ENCODE measurements at places on chromosomes 12 and 14.

DNA sequence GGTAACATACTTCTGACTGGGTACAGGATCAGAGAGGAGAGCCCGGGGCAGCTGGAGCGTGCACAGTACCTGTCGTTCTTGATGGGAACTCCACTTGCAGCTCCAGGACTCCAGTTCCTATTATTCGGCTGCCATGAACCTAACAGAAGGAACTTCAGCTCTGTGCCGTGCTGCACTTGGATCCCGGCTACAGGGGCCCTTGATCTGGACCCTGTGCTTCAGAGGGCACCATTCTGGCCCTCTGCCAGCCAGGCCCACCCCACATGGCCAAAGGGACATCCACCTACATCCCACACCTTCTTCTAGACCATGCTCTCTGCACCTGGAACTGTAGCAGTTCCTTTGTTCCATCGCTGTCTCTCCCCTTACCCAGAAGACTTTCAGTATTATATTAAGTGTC is 58.2 kb downstream of the PAX9 start:
- no peak for DNase-seq

DNA sequence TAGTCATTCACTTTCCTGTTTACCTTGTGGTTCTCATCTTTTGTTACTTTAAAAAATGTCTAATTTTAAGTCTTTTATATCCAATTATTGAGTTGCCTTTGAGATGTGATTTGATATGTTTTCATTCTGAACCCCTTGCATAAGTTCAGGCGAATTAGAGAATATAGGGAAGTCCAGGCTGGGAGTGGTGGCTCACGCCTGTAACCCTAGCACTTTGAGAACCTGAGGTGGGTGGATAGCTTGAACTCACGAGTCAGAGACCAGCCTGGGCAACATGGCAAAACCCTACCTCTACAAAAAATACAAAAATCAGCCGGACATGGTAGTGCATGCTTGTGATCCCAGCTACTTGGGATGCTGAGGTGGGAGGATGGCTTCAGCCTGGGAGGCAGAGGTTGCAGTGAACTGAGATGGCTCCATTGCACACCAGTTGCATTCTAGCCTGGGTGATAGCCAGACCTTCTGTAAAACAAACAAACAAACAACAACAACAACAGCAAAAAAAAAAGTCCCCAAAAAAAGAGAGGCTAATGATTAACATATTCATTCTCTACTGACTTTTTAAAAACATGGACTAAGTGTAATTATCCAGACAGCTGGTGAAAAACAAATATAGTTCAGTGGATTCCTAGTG is 451.1 kb upstream of the RGS6 start:
- DNase-seq, result no peak

- no peak for DNase-seq
Measured at GRCh38 chr12:97520106-97520505, 57.5 kb downstream of the RMST start.

DNA sequence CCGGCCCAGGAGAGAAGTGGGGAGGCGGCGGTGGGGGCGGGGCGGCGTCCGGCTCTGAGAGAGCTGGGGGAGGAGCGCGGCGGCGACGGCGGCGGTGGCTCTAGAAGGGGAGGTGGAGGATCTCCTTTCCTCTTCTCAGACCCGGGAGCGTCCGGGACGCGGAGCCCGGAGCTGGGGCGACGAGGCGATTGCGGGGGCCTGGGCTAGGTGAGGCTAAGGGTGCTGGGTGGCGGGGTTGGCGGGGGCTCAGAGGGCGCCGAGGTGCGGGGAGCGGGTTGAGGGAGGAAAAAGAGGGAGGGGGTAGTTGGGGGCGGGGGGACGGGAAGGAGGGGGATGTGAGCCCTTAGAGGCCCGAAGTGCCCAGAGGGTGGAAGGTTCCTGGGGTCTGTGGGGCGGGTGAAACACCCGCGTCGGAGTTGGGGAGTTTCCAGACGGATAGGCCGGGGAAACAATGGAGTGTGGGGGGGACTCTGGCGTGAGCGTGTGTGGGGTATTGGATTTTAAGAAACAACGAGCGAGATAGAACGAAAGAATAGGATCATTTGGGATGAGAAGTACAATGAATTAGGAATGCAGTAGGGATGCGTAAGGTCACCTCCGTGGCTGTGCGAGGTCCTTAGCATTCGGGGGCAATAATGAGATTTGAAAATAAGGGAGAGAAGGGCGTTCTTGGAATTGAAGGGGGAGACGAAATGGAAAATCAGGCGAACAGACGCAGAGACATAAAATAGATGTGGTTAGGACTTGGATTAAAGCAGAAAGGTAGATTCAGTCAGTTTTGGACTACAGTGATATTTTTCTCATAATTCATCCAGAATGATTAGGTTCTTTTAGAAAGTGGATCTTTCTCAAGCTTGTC is at the start of gene SPATS2:
Gene SPATS2, plus strand, starts transcription at position 82 of the 859 bp plus-strand sequence. CDS start 93,551 bp downstream, outside the sequence.
- no peak for DNase-seq

DNA sequence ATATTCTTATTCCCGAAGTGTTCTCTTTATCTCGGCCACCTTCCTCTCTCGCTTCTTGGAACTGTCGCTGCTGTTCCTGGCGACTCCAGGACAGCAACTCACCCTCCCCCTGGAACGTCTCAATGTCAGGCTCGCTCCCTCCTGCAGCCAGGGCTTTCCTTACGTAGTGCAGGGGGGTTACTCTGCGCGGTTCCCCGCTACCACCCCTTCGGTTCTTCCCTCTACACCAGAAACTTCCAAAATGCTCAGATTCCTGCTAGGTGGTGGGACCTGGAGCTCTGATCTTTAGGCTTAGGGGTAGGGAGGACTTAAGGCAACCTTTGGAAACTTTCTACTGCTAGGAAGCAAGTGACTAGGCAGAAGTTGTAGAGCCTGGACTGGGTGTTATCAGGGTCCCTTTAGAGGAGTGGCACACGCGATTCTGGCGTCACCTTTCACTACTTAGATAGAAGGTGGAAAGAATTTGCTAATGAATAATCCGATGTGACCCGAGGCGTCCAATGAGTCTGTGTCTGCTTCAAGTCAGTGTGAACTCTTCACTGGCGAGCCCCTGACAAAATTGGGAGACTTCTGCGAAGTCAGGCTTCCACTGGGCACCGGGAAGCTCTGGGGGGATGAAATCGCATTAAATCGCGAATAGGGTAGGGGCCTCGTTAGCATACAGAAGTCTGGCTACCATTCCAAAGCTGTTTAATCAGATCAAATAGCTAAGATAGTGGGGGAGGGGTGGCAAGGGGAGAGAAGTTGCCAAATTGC is 900 bp upstream of the DPF3 start:
- DNase-seq, result no peak

- no peak for DNase-seq
Measured at GRCh38 chr14:60485057-60485597, 736 bp downstream of the C14orf39 start.

GRCh38 chr12:66905201-66905600 is 226.3 kb upstream of the GRIP1 start:
- DNase-seq, result no peak

- no peak for DNase-seq
Measured at GRCh38 chr12:121656122-121656521, 13.3 kb downstream of the MORN3 start.

DNA sequence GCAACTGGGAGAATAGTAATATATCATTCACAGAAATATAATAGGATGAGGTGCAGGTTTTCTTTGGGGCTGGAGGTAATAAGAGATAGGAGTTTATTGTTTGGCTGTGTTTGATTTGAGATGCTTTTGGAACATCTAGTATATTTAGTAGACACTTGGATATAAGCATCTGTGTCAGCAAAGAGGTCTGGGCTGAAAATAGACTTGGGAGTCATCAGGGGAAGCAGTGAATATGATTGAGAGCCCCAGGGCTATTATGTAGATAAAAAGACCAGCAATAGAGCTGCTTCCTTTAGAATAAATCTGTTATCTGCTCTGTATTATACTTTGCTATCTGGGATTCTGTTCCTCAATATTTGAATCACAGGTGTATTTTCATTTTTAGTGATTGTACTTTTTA is 36.6 kb downstream of the SPATA7 start:
- no peak for DNase-seq

GRCh38 chr12:71703206-71703605 is 17.3 kb downstream of the TMEM19 start:
- no peak for DNase-seq

GRCh38 chr12:5220099-5220498 is 176.4 kb downstream of the KCNA5 start:
- DNase-seq, result no peak

DNA sequence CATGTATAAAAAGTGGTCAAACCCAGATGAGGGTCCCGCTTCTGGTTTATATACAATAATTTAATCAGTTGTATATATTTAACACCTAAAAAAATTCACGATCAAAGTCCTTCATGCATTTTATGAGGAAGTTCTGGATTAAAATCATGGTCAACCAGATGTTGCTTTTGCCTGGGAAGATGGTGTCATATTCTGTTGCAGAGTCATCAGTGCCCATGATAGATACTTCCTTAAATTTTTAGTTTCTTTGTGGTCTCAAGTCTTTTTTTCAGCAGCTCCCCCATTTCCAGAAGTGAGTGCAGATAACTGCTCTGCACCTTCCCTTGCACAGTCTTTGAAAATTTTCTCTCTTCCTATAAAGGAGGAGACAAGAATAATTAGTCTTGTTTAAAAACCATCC is 16.1 kb downstream of the ERP29 start:
- no peak for DNase-seq

DNA sequence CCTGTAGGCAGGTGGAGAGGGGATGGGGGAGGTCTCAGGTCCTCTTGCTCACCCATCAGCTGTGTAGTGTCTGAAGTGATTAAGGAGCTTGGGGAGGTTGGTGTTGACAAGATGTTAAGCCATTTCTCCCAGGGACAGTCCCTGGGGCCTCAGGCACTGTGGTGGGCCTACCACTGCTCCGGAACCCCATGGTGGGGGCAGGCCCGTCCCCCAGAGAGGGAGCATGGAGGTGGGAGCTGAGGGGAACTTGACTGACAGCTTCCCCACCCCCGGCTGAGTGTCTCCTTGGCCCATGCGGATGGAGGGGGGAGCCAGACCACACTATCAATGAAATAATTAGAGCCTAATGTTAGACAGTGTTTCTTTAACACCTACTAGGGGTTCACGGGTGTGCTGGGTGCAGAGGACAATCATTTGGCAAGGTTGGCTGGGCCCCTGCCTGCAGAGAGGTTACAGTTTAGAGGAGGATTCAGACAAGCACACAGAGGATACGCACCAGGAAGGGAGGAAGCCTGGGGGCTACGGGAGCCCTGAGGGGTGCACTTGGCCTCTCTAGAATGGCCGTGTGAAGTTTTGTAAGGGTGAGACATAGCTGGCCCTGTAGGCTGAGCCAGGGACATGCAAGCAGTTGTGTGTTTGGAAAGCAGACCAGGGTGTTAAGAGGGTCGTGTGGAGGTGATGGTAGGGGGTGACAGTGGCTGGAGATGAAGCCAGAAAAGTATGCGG is 19.3 kb upstream of the KRT80 start:
- DNase-seq, result no peak

Measured in HFF-Myc (cell line).